ENCODE measurements at places on chromosomes 12 and 14. TPM values are rescaled to one million over a fixed set of nuclear protein-coding genes. Genes with fewer than 3 reads are reported as not detected.
A peak's percentile ranks its signal among the peaks of the same experiment; 100 is the strongest.

- DNase-seq, result no peak
These were observed 1.5 kb downstream of the IRF2BPL start for GRCh38 chr14:77026930-77027537.

DNA sequence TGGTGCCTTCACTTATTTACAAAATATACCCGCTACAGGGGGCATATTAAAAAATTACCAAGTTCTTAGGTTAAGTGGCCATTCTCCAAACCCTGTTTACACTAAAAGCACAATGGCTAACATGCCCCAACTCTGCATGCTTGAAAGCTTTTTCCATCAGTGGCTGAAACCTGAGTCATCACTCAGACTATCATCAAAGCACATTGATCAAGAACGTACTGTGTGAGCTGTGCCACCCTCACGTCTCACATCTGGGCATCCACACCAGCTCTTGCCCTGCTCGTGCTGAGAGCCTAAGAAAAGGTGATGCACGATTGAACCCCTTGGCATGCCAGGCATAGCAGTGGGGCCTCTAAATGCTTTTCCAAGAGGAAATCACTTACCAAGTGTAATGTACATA lies 13.2 kb downstream of the AQP6 start:
- DNase-seq, result peak; percentile 11

- no peak for DNase-seq
These were observed 211.0 kb upstream of the NUDT4 start for GRCh38 chr12:93166541-93167307.

DNA sequence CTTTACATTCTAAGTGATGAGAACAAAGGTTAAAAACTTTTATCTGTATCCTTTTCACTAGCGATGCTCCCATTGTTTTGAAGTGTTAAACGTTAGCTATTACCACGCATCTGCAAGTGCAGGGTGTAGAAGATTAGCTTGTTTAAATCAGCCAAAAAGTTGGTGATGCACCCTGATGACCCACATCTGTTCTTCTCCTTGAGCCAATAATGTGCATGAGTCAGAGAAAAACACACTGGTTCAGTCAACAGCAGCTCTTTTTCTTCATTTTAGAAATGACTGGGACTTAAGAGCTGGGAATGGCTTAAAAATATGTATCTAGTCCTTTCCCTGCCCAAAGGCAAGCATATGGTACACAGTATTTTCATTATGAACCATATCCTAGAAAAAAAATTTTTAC lies 323.5 kb upstream of the PDE3A start:
- DNase-seq, result peak; percentile 26

- peak; percentile 58 for DNase-seq
These were observed 506 bp downstream of the CRY1 start for GRCh38 chr12:107092669-107093416.

DNA sequence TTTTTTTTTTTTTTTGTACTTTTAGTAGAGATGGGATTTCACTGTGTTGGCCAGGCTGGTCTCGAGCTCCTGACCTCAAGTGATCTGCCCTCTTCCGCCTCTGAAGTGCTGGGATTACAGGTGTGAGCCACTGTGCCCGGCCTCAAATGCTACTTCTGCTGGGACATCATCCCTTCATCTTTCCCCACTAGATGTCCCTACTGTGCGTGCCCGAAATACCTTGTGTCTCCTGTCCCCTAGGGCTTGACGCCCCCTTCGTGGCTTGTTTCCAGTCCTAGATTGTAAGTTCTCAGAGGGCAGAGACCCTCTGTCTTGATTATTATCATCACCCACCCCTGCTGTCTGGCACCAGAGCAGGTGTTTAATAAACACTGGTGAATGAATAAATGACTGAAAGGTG lies 14.9 kb downstream of the CCDC63 start:
- DNase-seq, result no peak

DNA sequence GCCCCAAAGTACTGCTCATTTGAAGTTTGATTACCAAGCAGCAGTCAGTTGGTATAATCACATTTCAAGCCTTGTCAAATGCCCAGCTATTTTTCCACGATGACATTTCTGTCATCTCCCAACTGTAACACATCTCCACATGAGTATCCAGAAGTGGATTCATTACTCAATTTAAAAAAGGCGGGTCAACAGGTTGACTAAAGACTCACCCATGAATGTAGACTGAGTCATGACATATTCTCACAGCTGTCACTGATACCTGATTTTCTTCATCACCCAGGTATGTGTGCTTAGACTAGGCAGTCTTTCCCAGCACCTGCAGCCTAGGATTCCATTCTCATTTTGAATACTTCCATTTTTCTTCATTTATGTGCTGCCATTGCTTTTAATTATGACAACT lies 75.1 kb upstream of the DBX2 start:
- no peak for DNase-seq

DNA sequence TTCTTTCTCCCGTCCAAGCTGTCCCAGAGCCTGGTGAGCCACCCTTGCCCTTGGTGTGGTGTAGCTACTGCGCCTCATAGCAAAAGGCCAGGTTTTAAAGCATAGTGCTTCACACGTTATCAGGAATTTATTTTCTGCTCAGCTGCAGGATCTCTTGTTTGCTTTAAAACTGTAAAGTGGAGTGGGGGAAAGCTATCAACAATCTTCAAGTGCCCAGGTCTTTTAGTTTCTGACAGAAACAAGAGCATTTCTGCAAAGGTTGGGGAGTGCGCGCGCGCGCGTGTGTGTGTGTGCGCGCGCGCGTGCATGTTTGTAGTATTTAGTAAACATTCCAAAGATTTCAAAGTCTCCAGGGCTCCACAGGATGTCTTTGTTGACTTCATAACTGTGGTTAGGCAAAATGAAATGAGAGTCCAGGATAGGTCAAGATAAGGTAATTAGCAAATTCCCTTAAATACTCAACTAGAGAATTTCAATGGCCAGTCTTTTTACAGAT lies 45.5 kb downstream of the EML1 start:
- DNase-seq, result peak; percentile 47

The PTHLH gene
- 53.5 TPM for total RNA-seq

The CFAP73 gene
- total RNA-seq, result not detected

The HOTAIR gene
- not detected for total RNA-seq

The SIX4 gene
- 14.0 TPM for total RNA-seq

The MYH6 gene
- not detected for total RNA-seq
